ENCODE measurements at places on chromosomes 16 and 17.

- peak; percentile 82 for DNase-seq
Measured at GRCh38 chr17:1122533-1123392, 57.0 kb downstream of the ABR start.

DNA sequence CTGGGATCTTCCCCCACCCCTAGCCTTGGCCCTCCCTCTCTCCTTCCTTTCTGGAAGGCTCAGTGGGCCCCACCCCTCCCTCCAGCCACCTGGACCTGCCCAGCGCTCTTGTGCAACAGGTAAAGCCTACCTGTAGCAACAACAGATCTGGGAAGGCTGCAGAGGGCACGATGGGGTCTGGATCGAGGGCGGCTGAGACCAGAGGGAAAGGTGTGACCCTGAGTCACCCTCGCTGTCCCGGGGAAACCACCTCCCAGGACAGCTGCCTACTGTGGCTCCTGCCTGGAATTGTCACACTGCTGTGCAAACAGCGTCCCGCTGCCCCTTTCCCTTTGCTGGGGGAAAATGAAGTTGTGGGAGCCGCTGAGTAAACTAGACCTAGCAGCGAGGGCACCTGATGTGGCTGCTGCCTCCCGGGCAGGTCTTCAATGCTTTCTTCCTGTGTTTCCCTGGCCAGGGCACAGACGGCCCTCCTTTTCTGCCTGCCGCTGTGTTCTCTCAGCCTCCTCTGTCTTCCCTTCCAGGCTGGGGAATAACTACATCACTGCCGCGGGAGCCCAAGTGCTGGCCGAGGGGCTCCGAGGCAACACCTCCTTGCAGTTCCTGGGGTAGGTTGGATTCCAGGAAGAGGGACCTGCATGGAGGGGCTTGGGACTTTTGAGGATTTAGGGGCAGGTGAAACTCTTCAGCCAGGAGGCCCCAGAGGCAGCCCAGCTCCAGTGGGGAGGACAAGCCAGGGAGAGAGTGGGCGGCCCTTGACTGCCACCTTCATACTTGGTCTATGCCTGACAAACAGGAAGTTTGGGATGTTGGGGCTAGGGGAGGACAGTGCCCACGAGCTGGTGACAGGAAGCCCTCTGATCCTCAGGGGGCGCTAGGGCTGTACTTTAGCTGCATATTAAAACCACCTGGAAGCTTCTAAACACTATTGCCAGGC is 22.2 kb upstream of the CYLD start:
- no peak for DNase-seq

- no peak for DNase-seq
Measured at GRCh38 chr16:90048347-90048722, 28.8 kb downstream of the PRDM7 start.

GRCh38 chr16:21600031-21600773 is 825 bp downstream of the METTL9 start:
- DNase-seq: no peak

GRCh38 chr17:17942846-17943245 is 29.4 kb downstream of the TOM1L2 start:
- no peak for DNase-seq

- DNase-seq: no peak
Measured at GRCh38 chr17:78268951-78269905, 37.8 kb downstream of the TMEM235 start.

DNA sequence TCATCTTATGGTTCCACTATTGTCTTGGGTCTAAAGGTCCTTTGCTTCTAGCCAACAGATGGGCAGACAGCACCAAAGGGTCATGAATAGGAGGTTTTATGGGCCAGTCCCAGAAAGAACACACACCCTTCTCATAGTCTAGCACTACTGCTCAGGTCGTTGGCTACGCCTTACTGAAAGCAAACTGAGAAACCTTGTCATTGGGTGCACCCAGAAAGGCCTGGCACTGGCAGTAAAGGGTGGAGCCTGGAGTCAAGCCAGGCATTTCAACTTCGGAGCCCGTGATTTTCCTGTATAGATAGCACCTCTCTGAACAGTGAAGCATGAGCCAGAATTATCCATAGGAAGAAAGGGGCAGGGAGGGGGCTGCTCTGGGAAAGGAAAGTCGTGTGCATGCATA is 74.9 kb downstream of the VAT1L start:
- DNase-seq: no peak

- no peak for DNase-seq
Measured at GRCh38 chr17:75889454-75889853, 7.3 kb downstream of the TRIM65 start.

DNA sequence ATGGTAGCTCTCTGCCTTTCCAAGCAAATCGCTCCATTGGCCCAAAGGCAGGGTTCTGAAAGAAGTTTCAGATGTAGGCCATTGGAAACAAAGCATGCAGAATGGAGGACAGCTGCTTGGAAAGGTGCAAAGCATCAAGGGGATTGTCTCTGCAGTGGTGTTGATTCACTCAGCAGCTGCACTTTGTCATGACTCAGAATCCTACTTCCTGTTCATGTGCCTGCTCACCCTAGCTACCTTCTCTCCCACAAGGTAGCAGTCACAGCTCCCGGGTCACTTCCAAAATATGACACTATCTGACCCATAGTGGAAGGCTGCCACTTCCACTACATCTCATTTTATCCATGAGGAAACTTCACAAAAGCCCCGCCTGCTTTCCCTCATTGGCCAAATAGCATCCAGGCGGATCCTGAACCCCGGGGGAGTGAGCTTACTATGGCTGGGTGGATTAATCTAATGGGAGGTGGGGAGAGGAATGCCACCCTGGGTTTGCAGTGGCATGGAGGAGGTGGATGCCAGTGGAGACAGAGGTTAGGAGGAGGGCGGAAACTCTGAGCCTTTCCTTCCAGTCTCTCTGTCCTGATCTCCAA is 74.7 kb upstream of the NKD1 start:
- DNase-seq: no peak

- DNase-seq: no peak
Measured at GRCh38 chr16:77113835-77114234, 77.2 kb upstream of the MON1B start.

DNA sequence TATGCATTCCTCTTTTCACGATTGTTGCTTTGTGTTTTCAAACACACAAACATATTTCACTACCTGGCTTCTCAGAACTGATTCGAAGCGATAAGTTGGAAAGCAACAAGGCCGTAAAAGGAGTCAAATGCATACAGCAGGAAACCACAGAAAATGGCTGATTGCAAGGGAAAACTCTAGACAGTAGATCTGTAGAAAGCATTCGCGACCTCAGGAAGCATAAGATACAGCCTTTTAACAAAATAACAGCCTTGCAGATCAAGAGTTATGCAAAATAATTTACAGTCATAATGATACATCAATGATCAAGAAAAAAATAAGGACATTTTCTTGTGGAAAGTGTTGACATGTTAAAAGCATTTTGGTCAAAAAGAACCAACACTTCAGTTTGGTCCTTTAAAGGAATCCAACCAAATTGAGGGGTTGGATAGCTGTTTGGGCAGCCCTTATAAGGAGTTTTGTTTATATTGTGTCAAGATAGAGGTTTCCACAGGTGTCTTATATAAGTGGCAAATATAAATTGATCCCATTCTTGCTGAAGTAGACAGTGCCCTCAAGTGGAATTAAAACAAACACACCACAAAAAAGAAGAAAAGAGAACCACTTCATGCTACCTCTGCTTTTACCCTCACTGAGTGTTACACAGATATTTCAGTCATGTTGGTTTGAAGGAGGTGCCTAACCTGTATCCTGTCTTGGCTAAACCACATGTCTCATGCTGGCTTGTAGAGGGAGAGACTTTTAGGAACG is 5.5 kb downstream of the CYLD start:
- DNase-seq: no peak

DNA sequence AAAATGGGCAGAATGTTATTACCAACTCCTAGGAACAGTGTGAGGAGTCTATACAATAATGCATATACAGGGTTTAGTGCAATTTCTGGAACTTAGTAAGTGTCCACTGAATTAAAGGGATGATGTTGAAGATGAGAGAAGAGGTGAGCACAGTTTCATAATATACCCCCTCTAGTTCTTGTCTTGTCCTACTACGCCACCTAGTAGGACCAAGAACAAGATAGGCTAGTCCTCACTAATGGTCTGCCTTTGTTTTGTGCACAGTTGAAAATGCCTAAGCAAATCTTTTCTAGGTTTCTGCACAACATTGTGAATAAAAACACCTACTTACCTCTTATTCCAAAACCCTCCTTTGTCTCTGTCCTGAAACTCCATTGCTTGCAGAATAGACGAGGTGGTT is 670.2 kb downstream of the CDH8 start:
- DNase-seq: no peak

DNA sequence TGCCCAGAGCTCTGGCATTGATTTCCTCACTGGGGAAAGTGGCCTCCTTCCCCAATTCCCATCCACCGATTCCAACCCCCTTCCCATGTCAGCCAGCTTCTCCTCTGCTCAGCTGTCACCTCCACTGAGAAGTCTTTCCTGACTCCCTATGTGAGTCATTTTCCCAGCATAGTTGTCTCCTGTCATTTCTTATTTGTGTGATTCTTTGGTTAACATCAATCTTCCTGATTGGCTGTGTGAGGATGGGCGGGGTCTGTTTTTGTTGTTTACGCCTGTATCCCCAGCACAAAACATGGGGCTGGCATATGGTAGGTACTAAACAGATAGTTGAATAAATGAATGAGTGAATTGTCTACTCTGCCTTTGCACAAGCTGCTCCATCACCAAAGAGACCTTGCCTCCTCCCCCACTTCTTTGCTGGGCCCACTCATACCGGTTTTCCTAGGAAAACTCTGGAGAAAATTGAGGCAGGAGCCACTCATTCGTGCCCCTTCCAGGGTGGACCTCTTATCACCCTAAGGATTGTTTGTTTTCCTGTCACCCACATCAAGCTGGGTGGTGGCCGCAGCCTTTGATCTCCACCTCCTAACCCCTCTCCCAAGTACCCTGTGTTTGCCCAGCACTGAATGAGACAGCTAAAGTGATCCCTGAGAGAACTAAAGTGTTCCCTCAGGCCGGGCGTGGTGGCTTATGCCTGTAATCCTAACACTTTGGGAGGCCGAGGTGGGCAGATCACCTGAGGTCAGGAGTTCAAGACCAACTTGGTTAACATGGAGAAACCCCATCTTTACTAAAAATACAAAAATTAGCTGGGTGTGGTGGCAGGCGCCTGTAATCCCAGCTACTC is 1.2 kb upstream of the GRB7 start:
- no peak for DNase-seq

GRCh38 chr16:5444189-5444588 is 346.6 kb upstream of the EEF2KMT start:
- no peak for DNase-seq

DNA sequence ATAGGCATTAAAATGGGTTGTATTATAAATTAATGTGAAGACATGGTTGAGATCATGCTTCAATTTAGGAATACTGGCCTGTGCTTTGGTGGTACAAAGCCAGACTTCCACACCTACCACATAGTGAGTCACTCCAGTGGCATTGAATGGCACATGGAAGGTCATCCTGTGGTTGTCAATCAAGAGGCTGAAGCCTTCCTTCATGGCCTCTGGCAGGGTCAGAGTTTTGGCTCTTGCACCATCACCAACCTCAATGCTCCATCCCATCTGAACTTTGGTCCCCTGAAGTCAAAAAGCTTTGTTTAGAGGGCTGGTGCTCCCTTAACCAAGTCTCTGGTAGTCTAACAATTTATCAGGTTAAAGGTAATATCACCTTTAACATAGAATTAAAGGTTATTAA is 6.1 kb downstream of the ZP2 start:
- no peak for DNase-seq

GRCh38 chr16:77191259-77191969 is 424 bp downstream of the MON1B start:
- DNase-seq: no peak

GRCh38 chr17:42019509-42020404 is at the start of gene NKIRAS2:
TSS of gene NKIRAS2 (plus strand) at chr17:42020090. CDS start at chr17:42021578, 1,488 bp downstream.
- peak; percentile 94 for DNase-seq

- DNase-seq: no peak
Measured at GRCh38 chr17:57914273-57915142, 40.7 kb downstream of the CUEDC1 start.

GRCh38 chr16:3968551-3968950 is 88.0 kb upstream of the CREBBP start:
- no peak for DNase-seq

DNA sequence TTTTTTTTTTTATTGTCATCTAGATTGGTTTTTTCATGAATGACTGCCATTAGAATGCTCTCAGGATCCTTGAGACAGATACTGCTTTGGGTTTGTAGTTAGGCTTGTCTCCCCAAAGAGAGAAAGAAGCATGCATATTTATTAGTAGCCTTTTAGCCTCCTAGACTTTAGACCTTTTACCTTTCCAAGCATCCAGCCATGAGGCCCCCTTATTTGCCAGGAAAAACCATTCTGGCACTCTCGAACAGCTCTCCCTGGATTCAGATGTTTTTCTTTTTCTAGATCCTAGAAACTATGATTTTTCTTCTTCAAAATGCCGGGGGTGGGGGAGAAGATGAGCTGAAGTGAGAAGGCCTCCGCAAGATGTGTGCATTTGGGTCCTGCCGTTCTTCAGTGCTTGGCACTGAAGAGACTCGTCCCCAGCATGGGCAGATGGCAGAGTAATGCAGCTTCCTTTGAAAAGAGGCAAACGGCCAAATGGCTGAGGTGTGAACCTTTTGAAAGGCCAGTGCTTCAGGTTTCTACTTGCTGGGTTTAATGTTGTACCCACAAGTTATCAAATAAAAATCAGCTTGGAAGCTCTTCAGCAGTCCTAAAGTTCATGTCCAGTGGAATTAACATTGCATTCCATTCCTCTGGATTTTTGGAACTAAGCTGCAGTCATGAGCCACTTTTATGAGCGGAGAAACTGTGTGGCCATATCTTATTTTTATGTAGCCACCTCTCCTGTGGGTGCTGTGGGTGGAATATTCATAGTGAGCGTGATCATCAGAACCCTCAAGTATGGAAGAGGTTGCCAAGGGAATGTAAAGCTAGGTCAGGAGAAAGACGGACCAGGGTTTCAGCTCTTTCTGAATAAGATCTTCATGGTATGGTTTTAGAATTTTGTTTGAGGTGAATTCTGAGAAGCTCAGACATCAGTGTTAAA is 7.2 kb downstream of the SOCS7 start:
- no peak for DNase-seq

DNA sequence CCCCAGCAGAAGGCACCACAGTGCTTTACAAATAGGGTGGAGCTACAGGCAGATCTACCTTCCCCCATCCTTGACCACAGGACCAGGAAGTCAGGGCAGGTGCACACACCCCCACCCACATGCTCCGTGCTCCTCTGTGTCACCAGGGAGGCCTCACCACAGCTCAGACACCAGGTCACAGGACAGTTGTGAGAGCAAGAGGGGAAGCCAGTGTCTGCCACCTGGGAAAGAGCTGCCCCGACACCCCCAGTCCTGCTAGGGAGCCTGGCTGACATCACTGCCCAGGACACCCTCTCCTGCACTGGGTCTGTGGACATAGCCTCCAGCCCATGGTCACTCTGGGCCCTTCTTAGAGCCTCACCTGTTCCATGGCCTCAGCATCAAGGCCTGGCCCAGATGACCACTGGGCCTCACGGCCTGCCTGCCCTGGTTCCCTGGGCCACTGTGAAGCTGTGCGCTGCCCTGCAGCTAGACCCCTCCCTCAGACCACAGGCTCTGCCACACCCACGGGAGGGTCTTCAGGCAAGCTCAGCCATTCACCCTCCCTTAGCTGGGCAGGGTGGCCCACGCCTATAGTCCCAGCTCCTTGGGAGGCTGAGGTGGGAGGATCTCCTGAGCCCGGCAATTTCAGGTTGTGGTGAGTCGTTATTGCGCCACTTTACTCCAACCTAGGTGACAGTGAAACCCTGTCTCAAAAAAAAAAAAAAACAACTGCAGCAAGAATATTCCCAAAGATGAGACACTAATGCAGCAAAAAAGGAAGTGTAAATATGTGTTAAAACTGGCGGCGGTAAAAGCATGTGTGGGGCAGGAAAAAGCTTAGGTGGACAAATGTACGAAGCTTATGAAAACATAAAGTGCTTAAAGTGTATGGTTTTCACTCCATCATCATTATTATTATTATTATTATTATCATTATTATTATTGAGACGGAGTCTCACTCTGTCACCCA is 14.2 kb downstream of the POLR3K start:
- peak; percentile 26 for DNase-seq
